ENCODE measurements at places on chromosomes 12 and 14.

- DNase-seq = no peak
Measured at GRCh38 chr14:26987744-26988363, 390.0 kb upstream of the NOVA1 start.

GRCh38 chr14:102464846-102465341 lies 44.7 kb downstream of the ANKRD9 start:
- no peak for DNase-seq

DNA sequence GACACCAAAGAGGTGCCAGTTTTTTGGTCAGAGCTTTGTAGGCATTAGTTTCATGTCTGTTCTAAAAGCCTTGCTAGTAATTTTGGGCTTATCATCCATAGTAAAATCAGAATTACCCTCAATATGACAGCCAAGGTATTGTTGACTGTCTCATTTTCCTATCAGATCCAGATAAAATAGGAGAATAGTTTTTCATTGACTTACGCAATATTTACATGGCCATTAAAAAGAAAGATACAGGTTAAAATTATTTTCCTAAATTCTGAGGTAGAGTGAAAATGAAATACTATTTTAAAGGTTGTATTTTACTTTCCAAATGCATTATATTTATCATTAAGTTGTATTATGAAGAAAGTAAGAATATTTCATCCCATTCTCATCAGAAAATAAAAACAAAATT lies 203.7 kb downstream of the LRFN5 start:
- DNase-seq = no peak

- DNase-seq = no peak
Measured at GRCh38 chr12:11085419-11085818, 6.7 kb downstream of the TAS2R43 start.

- no peak for DNase-seq
Measured at GRCh38 chr12:113092607-113093408, 36.3 kb downstream of the DTX1 start.

DNA sequence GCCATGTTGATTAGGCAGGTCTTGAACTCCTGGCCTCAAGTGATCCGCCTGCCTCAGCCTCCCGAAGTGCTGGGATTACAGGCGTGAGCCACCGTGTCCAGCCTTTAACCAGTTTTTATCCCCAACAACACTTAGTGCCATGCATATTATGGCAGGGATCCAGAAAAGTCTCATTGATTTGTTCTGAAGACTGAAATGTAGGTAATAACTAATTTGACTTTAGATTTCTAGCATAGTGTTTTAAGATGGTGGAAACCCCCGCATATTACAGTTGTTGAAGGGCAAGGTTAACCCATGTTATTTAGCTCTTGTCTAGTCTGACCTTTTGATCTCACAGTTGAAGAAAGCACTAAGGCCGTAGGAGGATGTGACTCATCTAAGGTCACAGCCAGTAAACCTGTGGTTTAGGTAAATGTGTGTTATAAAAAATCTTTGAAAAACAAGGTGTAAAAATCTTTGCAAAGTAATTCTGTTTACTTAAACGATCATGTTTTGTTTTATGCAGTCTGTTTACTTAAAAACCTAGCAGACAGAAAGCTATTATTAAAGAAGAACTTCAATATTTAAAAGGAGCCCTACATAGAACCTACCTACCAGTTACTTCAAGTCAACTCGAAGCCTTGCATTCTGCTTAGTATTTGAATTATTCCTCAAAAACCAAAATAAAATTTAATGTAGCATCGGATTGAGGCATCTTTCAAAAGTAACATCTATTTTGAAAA lies 24.8 kb downstream of the BICDL1 start:
- no peak for DNase-seq

- DNase-seq = no peak
Measured at GRCh38 chr12:40557980-40558379, 134.3 kb upstream of the CNTN1 start.

- no peak for DNase-seq
Measured at GRCh38 chr14:76708771-76709170, 52.5 kb upstream of the VASH1 start.

- no peak for DNase-seq
Measured at GRCh38 chr14:77181603-77182437, at the start of gene TMEM63C. Gene TMEM63C (plus strand): TSS chr14:77181798. CDS start chr14:77218814, 37,016 bp downstream.

DNA sequence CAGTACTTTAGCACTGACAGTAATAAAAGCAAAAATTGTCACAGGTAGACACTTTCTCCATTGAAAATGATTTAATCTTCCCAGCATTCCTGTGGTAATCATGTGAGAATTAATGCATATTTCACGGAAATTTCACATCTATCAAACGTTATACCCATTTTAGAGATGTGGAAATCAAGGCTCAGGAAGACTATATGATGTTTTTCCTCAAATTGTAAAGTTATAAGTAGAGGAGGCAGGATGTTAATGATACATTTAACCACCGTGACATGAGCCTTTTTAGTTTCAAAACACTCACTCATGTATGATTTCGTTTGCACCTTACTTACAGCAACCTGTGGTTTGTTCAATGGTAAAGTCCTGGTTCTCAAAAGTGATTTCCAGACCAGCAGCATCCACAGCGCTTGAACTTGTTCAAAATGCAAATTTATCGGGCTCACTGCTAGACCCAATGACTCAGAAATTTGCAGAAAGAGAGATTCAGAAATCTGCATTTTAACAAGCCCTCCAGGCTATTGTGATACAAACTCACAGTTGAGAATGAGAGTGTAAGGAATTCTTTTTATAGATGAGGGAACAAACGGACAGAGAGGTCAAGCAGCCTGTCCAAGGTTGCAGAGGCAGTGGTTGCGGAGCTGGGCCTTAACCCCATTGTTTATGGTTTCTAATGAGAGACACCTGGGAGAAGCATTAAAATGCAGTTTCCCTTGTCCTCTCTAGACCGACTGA lies 654.8 kb upstream of the TBX3 start:
- DNase-seq = no peak
